DMS79 (cell line): ENCODE measurements at places on chromosomes 3 and 15.
A peak's percentile ranks its signal among the peaks of the same experiment; 100 is the strongest.

DNA sequence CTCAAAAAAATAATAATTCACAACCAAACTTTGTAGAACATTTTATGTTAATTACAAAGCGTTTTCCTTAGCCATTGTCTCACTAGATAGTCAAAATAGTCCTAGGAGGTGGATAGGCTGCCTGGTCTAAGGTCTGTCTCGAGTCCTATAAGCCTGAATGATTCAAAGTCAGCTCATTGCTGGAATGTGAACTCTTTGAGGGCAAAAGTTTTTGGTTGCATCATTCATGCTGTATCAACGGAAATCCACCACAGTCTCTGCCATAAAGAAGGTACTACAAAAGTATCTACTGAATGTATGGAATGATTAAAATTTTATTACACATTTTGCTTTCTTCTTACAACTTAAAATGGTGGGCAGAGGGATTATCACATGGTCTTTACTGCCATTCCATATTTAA lies 387.3 kb upstream of the RARB start:
- no peak for DNase-seq

GRCh38 chr3:125121246-125122010 lies 65.6 kb upstream of the HEG1 start:
- no peak for DNase-seq

GRCh38 chr15:74444106-74445062 lies 10.6 kb upstream of the SEMA7A start:
- DNase-seq = no peak

DNA sequence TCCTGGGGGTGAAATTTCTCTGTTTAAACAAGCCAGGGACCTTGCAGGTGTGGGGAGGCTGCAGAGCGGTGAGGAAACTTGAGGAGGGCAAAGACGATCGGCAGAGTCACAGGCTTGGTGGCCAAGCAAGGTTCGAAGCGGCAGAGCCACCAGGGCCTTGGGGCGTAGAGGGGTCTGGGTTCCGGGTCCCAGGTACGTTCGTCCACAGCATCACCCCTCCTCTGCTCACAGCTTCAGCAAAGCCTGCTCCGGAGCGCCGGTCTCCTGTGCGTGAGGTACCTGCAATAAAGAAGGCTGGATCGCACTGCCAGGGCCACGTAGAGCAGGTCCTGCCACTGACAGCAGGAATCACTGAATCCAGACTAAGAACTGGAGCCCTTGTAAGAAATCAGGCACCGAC lies 66.8 kb upstream of the PCSK6 start:
- DNase-seq = no peak

DNA sequence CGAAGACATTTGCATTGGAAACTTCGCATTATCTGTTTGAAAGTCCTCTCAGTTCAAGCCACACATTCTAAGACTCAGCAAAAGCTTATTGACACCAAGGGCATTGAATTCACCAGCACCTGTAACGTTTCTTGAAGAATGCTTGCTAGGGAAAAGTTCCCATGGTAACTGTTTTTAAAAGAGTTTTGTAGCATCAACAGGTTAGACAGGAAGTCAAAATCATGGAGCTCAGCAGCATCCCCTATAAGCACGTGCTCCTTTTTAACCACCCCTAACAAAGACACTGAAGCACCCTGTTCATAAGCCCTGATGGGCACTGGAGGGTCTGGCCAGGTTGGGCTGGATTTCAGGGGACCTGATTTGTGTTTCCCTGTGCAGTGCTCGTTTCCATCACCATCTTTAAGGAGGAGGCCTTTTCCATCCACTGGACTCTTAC lies 229.7 kb upstream of the BHLHE40 start:
- DNase-seq = no peak

DNA sequence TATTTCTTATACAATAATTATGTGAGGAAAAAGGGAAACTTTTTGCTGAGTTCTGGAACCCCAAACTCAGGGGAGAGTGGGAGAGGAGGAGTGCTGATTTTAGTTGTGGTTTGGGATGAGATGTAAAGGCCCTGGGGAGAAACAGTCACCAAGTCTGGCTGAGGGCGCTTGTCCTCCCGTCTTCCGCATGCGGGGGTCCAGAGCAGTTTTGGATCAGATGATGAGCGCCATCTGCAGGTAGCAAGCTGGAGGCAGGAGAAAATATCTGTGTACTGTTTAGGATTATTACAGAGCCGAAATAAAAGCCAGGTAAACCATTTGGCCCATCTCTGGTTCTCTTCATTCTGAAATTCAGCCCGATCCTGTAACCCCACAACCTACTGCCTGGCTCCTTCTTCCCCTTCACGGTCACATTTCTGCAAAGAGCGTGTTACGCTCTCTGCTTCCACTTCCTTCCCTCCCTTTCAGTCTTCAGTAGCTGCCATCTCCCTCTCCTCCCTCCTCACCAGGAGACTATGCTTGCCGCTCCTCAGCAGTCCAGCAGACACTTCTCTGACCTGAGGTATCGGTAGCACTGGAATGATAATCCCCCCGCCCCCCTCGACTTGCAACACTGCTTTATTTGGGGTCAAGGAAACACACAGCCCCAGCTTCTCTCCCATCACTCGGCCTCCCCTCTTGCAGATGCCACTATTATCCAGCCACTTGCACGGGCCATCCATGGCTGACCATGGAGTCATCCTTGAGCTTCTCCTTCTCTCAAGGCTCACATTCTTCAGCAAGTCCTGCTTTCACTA lies 1.4 kb upstream of the PARP14 start:
- peak; percentile 49 for DNase-seq

- no peak for DNase-seq
Observed at GRCh38 chr3:47464588-47464987, 11.2 kb downstream of the SCAP start.

- DNase-seq = peak; percentile 21
Observed at GRCh38 chr3:56681984-56682461, 1.0 kb downstream of the TASOR start.

DNA sequence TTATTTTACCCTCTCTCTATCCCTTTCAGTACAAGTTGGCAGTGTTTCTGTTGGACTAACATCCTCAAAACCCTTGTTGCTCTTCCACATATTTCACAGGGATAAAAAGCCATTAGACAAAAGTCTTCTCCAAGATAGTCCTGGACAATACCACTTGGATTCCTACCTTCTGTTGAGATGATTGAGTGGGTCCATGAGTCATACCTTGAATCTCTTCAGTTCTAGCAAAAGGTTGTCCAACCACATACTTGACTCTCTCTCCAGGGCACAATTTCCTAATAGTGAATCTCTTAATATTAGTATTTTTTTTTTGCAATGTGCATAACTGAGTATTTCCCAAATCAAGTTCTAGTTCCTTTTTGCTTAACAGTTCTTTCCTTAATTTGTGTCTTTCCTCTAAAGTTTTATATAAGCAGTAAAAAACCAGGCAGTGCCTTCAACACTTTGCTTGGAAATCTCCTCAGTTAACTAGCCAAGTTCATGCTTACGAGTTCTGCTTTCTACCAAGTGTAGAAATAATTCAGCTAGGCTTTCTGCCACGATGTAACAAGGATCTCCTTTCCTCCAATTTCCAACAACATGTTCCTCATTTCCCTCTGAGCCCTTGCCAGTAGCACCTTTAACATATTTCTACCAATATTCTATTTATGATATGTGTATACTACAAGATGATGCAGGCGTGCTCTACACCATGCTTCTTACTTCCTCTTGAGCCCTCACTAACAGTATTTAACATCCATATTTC lies 68.3 kb upstream of the NEO1 start:
- no peak for DNase-seq

- no peak for DNase-seq
Observed at GRCh38 chr15:71352125-71352524, 236.9 kb downstream of the THSD4 start.

DNA sequence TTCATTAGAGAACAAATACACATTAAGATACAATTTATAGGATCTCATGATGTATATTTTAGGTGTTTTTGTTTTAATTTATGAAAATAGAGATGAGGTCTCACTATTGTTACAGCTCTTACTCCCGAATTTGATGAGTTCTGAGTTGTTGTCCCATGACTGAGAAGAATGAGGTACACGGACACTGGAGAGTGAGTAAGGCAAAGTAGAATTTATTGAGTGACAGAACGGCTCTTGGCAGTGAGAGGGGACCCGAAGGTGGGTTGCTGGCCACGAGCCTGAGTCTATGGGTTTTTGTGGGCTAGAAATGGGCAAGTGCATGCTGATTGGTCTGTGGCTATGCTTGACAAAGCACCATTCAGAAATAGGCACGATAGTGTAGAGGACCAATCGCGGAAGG lies 3.1 kb upstream of the RNF168 start:
- DNase-seq = no peak
